ENCODE measurements at places on chromosomes 16 and 17.

DNA sequence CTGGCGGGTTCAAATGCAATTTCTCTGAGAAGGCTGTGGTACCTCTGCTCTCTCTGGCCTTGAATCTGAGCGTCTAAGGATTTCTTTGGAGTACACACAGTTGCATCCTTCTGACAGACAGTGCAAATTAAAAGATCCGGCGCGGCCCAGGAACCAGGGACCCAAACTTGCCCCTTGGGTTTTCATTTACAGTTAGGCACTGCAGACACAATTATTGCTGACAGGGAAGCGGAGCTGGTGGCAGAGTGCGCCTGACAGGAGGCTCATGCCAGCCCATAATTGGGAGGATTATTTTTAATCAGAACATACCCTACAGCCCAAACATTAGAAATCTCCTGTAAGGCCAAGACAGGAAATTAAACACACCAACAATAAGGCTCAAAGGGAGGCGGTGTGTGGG is 1023.4 kb upstream of the RBFOX1 start:
- no peak for DNase-seq

DNA sequence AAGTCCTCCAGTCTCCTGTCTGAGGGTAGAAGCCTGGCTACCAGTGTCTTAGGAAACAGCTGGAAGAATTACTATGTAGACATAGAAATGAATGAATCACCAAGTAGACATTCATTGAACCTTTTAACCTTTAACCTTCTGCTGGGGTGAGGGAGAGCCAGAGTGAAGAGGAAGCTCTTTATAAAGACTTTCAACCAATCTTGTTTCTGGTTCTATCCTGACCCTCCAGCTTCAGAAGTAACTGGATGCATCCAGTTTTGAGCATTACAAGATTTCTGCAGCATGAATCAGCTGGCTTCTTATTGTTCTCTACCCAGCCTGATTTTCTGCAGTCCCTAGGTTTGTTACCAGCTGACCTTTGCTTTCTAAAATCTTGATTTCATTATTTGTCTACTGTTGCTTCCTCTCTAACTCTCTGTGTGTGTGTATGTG is 8.5 kb downstream of the TEKT1 start:
- no peak for DNase-seq

DNA sequence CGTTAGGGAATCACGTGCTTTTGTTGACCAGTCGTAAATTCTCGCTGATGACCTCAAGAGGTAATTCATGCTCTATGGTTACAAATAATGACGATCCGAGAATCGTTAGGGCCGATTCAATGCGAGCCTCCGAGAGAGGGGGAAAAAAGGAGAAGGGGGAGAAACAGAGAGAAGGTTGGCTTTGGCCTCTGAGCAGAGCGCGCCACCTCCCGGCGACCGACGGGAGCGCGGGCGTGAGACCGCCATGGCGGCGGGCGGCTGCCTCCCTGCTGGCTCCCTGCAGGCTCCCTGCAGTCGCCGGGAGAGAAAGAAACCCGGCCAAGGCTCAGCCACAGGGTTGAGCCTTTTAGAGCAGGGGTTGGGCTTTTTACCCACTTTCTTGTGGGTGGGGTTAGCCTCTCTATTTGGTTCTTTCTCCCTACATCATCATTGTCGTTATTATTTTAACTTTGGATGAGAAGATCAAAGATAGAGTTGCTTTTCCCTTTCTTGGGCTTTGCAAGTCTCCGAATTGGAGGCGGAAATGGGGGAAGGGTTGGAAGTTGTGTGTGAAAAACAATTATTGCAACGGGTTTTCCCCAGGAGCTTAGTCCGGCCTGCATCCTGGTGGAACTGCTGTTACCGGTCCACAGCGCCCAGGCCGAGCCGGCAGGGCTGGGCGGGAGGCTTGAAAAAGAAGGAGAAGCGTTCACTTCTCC is 410 bp upstream of the HOXB5 start:
- DNase-seq, result peak; percentile 54

GRCh38 chr17:75610103-75610984 is 22.7 kb downstream of the MYO15B start:
- no peak for DNase-seq

- no peak for DNase-seq
These were observed 33.3 kb downstream of the TLE7 start for GRCh38 chr16:71408536-71408935.
